ENCODE measurements at places on chromosomes 12 and 14.
A peak's percentile ranks its signal among the peaks of the same experiment; 100 is the strongest.

GRCh38 chr12:108853981-108854446 lies 3.4 kb downstream of the SSH1 start:
- no peak overlapping the region for H3K4me3 ChIP-seq
- peaks cover 22% of the 10 kb centered on the region for H3K4me1 ChIP-seq
- no peak overlapping the region for H3K27ac ChIP-seq
- no peaks in the 10 kb centered on the region for H3K27me3 ChIP-seq
- no peak for DNase-seq
- H3K36me3 ChIP-seq, result no peaks in the 10 kb centered on the region

DNA sequence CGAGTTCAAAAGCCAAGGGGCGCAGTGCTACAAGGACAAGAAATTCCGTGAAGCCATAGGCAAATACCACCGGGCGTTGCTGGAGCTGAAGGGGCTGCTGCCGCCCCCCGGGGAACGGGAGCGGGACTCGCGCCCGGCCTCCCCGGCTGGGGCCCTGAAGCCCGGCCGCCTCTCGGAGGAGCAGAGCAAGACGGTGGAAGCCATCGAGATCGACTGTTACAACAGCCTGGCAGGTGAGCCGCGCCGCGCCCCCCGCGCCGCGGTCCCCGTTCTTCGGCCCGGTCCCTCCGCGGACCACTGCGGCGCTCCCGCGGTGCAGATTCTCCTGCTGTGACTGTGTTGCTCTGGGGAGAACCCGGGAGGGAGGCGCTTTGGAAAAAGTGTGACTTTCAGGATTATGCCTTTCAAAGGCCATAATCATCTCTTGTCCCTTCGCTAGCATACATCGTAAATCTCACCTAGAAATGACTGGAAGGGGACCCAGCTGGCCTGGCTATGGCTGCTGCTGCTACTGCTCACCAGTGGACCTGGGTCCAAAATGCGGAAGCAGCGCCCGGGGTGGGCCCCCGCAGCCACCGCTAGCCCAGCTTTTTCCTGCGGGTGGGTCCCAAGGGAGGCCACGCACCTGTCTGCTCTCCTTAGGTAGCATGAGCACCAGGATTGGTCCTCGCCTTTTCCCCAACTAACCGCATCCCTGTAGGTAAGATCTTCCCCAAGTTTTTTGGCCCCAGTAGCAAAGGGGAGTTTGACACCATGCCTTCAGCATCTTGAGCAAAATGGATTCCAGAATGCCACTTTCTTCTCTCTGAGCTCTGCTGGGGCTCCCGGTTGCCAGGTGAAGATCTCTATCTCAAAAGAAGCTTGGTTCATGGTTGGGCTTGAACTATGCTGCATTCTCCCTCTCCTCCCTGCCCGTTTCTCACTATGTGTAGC lies 853 bp downstream of the TTC9 start:
- DNase-seq, result no peak
- H3K27me3 ChIP-seq, result no peaks in the 10 kb centered on the region
- peak overlapping the region; percentile 90 for H3K4me3 ChIP-seq
- peaks cover 32% of the 10 kb centered on the region for H3K4me1 ChIP-seq

DNA sequence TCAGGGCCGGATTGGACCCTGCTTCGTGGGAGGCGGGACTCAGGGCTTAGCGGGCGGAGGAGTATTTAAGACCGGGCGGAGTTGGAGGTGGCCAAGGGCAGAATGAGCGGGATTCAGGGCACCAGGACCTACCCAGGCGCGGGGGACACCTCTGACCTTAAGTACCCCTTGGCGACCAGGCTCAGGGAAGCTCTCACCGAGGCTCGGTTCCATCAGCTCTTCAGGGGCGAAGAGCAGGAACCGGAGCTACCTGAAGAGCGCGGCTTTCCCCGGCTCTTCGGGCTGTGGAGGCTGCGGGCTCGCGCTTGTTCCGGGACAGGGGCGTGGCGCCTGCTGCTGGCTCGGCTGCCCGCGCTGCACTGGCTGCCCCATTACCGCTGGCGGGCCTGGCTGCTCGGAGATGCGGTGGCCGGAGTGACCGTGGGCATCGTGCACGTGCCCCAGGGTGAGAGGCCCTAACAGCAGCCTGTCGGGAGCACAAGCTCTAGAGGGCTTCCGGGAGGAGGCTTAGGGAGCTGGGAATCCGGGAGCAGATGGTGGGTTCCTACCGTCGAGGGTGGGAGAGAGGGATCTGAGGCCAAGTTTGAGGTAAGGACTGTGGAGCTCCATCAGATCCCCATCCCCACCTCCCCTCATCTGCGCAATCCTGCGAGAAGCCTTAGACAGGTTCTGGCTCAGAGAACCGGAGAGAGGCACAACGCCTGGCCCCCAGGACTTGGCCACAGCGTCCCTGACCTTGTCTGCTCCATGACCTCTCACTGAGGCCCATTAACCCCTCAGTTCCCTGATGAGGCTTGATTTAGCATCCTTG lies 8.4 kb downstream of the ARHGEF25 start:
- H3K36me3 ChIP-seq, result no peaks in the 10 kb centered on the region
- H3K27me3 ChIP-seq, result peaks cover 66% of the 10 kb centered on the region
- DNase-seq, result no peak
- no peak overlapping the region for H3K27ac ChIP-seq

GRCh38 chr12:102522768-102523167 lies 42.4 kb upstream of the IGF1 start:
- no peak overlapping the region for H3K4me3 ChIP-seq
- no peaks in the 10 kb centered on the region for H3K36me3 ChIP-seq
- no peak for DNase-seq
- no peaks in the 10 kb centered on the region for H3K4me1 ChIP-seq

- DNase-seq, result no peak
- H3K27me3 ChIP-seq, result no peaks in the 10 kb centered on the region
- H3K27ac ChIP-seq, result no peak overlapping the region
- H3K4me1 ChIP-seq, result no peaks in the 10 kb centered on the region
- no peaks in the 10 kb centered on the region for H3K36me3 ChIP-seq
Measured at GRCh38 chr14:88242446-88242845, 80.6 kb downstream of the KCNK10 start.

DNA sequence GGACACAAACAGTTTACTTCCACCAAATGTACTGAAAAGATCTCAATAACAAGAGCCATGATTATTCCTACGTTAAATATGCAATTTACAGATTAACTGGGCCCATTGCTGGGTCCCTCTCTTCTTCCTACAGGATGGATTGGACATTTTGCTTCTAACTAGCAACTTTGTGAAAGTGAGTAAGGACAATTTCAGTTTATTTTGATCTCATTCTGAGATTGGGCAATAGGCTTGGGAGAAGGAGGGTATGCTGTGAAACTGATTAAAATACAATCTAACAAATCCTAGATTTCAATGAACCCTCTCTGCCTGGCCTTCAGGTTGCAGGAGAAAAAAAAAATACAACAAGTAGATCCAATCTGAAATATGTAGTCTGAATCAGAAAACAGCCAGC lies 121.5 kb downstream of the PRKD1 start:
- no peak overlapping the region for H3K27ac ChIP-seq
- H3K4me1 ChIP-seq, result no peaks in the 10 kb centered on the region
- H3K36me3 ChIP-seq, result no peaks in the 10 kb centered on the region
- DNase-seq, result no peak

GRCh38 chr12:129351481-129351880 lies 498.2 kb downstream of the GLT1D1 start:
- H3K27me3 ChIP-seq, result no peaks in the 10 kb centered on the region
- H3K4me3 ChIP-seq, result no peak overlapping the region
- no peak overlapping the region for H3K27ac ChIP-seq
- no peaks in the 10 kb centered on the region for H3K4me1 ChIP-seq
- H3K36me3 ChIP-seq, result no peaks in the 10 kb centered on the region

- no peaks in the 10 kb centered on the region for H3K27me3 ChIP-seq
- no peaks in the 10 kb centered on the region for H3K4me1 ChIP-seq
- no peak overlapping the region for H3K4me3 ChIP-seq
- no peak overlapping the region for H3K27ac ChIP-seq
Measured at GRCh38 chr14:76456891-76457586, 81.1 kb downstream of the ESRRB start.

DNA sequence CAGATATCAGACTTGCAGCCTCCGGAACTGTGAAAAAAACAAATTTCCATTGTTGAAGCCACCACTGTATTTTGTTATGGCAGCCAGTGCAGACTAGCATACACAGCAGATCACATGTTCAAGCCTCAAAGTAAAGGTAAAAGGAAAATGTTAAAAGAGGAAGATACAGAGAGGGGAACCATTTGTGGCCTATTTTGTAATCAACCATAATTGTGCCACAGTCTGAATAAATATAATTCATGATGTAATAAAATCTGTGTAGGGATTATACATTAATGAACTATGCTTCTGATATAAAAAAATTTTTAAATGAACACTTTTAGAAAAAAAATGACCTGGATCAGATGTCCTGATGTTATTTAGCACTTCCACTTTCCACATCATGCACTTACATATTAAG lies 79.6 kb downstream of the SLC16A7 start:
- no peaks in the 10 kb centered on the region for H3K36me3 ChIP-seq
- no peak overlapping the region for H3K4me3 ChIP-seq
- no peak for DNase-seq
- no peaks in the 10 kb centered on the region for H3K27me3 ChIP-seq
- no peak overlapping the region for H3K27ac ChIP-seq

DNA sequence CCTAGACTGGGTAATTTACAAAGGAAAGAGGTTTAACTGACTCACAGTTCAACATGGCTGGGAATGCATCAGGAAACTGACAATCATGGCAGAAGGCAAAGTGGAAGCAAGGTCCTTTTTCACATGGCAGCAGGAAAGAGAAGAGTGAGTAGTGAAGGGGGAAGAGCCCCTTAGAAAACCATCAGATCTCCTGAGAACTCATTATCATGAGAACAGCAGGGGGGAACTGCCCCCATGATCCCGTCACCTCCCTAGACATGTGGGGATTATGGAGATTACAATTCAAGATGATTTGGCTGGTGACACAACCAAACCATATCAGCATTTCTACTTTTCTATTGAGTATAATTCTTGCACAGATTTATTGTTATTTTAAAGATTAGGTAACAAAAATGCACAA lies 822.1 kb upstream of the FLRT2 start:
- H3K27me3 ChIP-seq, result no peaks in the 10 kb centered on the region
- no peaks in the 10 kb centered on the region for H3K4me1 ChIP-seq
- H3K4me3 ChIP-seq, result no peak overlapping the region
- no peaks in the 10 kb centered on the region for H3K36me3 ChIP-seq

DNA sequence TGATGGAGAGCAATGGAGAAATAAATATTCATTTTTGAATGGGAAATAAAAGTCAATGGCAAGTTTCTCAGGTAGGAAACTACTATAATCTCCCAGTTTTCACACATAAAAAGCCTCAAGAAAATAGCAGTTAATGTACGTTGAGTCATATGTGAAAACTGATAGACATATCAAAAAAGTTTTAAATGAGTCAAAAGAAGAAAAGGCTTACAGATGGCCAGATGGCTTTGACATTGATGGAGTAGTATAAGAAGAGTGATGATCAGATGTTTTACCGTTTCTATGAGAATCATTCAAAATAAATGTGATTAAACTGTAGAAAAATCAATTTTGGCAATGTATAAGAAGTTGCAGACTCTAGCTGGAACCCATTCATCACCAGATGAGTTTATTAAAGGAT lies 97.8 kb downstream of the LLPH start:
- H3K4me3 ChIP-seq, result no peak overlapping the region
- H3K27ac ChIP-seq, result no peak overlapping the region
- H3K4me1 ChIP-seq, result no peaks in the 10 kb centered on the region
- no peaks in the 10 kb centered on the region for H3K27me3 ChIP-seq

- H3K4me1 ChIP-seq, result no peaks in the 10 kb centered on the region
- no peaks in the 10 kb centered on the region for H3K36me3 ChIP-seq
- H3K27ac ChIP-seq, result no peak overlapping the region
- H3K27me3 ChIP-seq, result no peaks in the 10 kb centered on the region
- no peak overlapping the region for H3K4me3 ChIP-seq
Measured at GRCh38 chr12:115857160-115857920, 420.2 kb downstream of the MED13L start.

- H3K36me3 ChIP-seq, result no peaks in the 10 kb centered on the region
- H3K27ac ChIP-seq, result no peak overlapping the region
- H3K27me3 ChIP-seq, result no peaks in the 10 kb centered on the region
- DNase-seq, result no peak
Measured at GRCh38 chr12:89470741-89471509, 53.7 kb downstream of the GALNT4 start.

- no peaks in the 10 kb centered on the region for H3K27me3 ChIP-seq
- H3K27ac ChIP-seq, result no peak overlapping the region
- no peak overlapping the region for H3K4me3 ChIP-seq
- DNase-seq, result no peak
Measured at GRCh38 chr14:99155173-99156089, 116.6 kb downstream of the BCL11B start.

DNA sequence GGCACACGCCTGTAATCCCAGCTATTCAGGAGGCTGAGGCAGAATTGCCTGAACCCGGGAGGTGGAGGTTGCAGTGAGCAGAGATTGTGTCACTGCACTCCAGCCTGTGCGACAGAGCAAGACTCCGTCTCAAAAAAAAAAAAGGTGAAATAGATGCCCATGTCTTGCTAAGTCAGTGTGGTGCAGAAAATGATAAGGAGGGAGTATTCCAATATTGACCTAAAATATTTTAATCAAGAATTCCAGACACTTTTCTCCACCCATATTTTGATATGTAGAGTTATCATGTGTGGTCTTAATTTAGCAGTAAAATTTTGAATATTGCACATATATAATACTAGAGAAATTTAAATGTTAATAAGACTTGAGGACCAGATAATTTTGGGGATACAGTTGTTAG lies 57.7 kb downstream of the WNK1 start:
- peaks cover 4% of the 10 kb centered on the region for H3K36me3 ChIP-seq
- H3K27me3 ChIP-seq, result no peaks in the 10 kb centered on the region
- peaks cover 43% of the 10 kb centered on the region for H3K4me1 ChIP-seq

DNA sequence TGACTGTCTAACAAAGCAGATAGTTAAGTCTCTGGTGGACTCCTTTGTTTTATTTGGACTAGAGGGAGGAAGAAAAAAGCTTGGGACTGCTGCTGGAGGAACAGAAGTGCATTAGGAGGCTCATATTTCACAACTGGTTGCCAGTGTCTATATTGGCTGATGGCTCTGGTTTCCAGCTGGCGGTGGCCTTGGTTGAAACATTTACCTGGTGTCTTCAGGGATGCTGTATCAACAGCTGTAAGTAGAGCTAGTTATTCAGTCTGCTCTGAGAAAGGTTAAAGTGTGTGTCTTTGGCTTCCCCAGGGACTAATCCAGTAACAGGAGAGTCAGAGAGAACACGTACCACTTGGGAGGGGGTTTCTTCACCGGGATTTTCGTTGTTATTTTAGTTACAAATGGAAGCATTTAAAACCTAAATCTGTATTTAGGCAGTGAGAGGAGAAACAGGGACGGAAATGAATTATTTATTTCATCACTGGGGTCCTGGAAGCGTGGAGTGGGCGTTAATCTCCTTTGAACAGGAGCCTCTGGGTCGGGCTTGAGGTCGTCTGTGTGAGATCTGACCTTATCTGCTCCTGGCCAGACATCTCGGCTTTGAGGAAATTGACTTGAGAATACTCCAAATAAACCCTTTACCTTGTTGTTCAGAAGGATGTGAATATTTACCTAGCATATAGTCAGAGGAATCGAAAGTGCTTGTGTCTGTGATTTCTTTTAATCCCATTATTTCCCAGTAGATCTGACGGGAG lies 149.9 kb downstream of the NRXN3 start:
- no peak for DNase-seq
- no peaks in the 10 kb centered on the region for H3K36me3 ChIP-seq
- H3K4me3 ChIP-seq, result no peak overlapping the region
- no peaks in the 10 kb centered on the region for H3K4me1 ChIP-seq
- H3K27me3 ChIP-seq, result no peaks in the 10 kb centered on the region
- H3K27ac ChIP-seq, result no peak overlapping the region

- no peak overlapping the region for H3K27ac ChIP-seq
- H3K36me3 ChIP-seq, result no peaks in the 10 kb centered on the region
- H3K4me1 ChIP-seq, result no peaks in the 10 kb centered on the region
- no peak overlapping the region for H3K4me3 ChIP-seq
Measured at GRCh38 chr12:104626069-104626837, 169.5 kb downstream of the CHST11 start.

- DNase-seq, result no peak
- no peaks in the 10 kb centered on the region for H3K27me3 ChIP-seq
- no peaks in the 10 kb centered on the region for H3K4me1 ChIP-seq
- H3K36me3 ChIP-seq, result no peaks in the 10 kb centered on the region
- no peak overlapping the region for H3K4me3 ChIP-seq
Measured at GRCh38 chr14:101027291-101027690, 123.8 kb upstream of the RTL1 start.
